Colonic mucosa (tissue), 4 donors: ENCODE measurements at places on chromosomes 12 and 14. TPM values are rescaled to one million over a fixed set of nuclear protein-coding genes. Genes with fewer than 3 reads are reported as not detected.

DNA sequence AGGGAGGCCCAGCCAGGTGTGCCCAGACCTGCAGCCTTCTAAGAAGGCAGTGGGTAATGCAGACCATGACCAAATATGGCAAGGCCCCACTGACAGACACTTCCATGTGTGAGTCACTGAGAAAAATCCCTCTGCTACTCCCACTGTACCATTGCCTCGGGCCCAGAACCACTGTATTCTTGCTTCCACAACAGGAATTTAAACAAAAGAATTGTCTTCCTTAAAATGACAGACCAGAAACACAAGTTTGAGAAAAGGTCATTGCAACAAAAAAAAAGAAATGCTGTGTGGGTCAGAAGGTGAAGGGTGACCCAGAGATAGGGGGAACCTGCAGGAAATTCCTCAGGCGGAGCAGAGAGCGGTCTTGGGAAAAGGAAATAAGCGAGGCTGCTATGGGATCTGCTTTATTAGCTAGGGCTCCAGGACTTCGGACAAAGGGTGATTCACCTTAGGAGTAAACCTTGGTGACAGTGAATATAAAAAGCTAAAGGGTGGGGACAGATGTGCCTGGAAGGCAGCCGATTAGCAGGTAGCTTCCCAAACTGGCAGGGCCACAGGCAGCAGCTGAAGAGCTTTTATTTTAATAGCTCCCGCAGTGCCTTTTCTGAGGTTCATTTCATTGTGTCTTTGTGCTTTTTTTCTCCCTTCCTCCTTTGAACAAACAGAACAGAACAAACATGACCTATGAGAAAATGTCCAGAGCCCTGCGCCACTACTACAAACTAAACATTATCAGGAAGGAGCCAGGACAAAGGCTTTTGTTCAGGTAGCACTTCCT lies 185.3 kb upstream of the BCL2L14 start:
- H3K4me3 ChIP-seq: no peak overlapping the region
- H3K27me3 ChIP-seq: no peaks in the 10 kb centered on the region
- H3K4me1 ChIP-seq: peaks cover 24% of the 10 kb centered on the region
- peak; percentile 76 for DNase-seq

DNA sequence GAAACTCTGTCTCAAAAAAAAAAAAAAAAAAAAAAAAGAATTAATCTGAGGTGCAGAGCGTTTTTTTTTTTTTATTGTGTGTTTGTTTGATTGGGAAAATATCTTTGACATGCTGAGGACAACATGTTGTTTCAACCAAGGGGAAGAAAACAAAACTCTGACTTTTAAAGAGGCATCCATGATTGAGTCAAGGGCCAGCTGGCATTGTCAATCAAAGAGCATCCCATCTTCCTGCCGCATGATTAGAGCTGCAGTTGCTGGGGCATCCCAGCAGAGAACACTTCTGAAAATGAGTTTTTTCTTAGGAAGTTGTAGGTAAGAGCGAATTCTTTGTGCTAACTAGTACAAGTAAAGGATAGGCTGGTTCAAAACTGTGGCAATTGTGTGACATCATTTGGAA lies 200.9 kb upstream of the DAAM1 start:
- H3K36me3 ChIP-seq: no peaks in the 10 kb centered on the region
- no peak overlapping the region for H3K4me3 ChIP-seq
- no peaks in the 10 kb centered on the region for H3K4me1 ChIP-seq
- no peak for DNase-seq

PARPBP gene
- 9.0 TPM for total RNA-seq

DNA sequence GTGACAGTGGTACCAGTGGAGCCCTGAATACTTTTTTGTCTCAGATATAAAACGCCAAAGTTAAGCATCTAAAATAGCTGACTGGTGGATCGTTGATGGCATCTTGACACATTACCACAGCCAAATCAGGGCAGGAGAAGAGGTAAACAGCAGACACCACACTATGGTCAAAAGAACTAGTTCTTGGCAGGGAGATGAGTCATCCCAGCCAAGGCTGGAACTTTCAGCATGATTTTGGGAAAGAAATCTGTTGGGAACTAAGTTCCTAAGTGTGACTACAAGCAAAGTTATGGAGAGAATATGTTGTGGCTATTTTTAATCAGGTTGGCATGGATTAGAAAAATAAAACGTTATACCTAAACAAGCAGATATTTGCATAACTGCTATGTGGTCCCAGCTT lies 36.9 kb downstream of the LGR5 start:
- no peaks in the 10 kb centered on the region for H3K36me3 ChIP-seq
- no peaks in the 10 kb centered on the region for H3K27me3 ChIP-seq
- H3K4me1 ChIP-seq: no peaks in the 10 kb centered on the region
- no peak overlapping the region for H3K4me3 ChIP-seq
- no peak overlapping the region for H3K27ac ChIP-seq
- no peak for DNase-seq

DNA sequence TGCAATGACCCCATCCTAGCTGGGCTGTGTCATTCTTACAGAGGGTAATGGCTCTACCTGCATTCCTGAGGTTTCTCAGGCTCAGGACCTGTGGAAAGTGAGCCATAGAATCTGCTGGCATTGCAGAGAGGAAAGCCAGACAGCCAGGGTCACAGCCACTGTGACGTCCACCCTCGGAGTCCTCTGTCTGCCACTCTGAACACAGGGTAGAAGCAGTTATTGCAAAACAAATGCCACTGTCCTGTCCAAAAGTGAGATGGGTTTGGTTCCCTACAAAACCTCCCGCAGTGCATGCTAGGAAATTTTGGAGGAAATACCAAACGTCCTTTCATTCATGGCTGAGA lies 37.8 kb downstream of the TNFAIP2 start:
- H3K27ac ChIP-seq: no peak overlapping the region
- no peak overlapping the region for H3K4me3 ChIP-seq
- H3K4me1 ChIP-seq: no peaks in the 10 kb centered on the region
- H3K36me3 ChIP-seq: no peaks in the 10 kb centered on the region

DEGS2 gene
- 37.0 TPM for total RNA-seq

DNA sequence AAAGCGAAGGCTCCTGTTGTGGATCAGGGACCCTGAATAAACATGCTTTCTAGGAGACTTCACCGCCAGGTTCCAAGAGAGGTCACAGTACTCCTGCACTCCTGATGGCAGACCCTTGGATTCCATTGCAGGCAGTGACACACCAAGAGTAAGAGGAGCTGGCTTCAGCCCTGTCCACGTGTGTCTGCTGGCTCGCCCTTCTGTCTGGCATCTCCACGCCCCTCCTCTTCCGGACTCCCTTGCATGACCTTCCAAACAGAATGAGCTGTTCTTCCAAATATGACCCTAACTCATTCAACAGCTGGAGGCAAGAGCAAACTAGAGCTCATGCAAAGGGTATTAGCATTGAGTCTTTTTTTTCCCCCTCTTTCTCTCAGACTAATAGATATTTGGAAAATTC lies 233.0 kb upstream of the PLEKHG7 start:
- no peaks in the 10 kb centered on the region for H3K27me3 ChIP-seq
- DNase-seq: no peak
- no peaks in the 10 kb centered on the region for H3K36me3 ChIP-seq
- no peak overlapping the region for H3K27ac ChIP-seq
- H3K4me1 ChIP-seq: no peaks in the 10 kb centered on the region

KLRK1 gene
- total RNA-seq: 1.1 TPM

- DNase-seq: no peak
- no peaks in the 10 kb centered on the region for H3K27me3 ChIP-seq
- H3K36me3 ChIP-seq: no peaks in the 10 kb centered on the region
- H3K4me1 ChIP-seq: no peaks in the 10 kb centered on the region
- no peak overlapping the region for H3K27ac ChIP-seq
Measured at GRCh38 chr12:111361717-111362576, 6.9 kb downstream of the PHETA1 start.

DNA sequence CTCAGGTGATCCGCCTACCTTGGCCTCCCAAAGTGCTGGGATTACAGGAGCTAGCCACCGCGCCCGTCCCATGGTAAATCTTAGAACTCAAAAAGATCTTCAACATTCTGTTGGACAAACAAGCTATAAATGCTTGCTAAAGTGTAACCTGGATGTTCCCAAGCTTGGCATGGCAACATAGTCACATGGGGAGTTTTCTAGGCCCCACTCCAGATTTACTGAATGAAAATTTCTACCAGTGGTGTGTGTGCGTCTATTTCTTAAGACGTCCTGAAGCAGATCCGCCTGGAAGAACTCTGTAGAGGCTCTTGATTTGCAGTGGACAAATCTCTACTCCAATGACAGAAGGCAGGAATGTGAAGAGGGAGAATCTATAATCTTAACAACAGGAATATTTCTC lies 59.9 kb downstream of the ZFYVE21 start:
- no peak overlapping the region for H3K27ac ChIP-seq
- H3K27me3 ChIP-seq: no peaks in the 10 kb centered on the region
- H3K36me3 ChIP-seq: no peaks in the 10 kb centered on the region
- no peak overlapping the region for H3K4me3 ChIP-seq

WBP11 gene
- total RNA-seq: 55.3 TPM

DNA sequence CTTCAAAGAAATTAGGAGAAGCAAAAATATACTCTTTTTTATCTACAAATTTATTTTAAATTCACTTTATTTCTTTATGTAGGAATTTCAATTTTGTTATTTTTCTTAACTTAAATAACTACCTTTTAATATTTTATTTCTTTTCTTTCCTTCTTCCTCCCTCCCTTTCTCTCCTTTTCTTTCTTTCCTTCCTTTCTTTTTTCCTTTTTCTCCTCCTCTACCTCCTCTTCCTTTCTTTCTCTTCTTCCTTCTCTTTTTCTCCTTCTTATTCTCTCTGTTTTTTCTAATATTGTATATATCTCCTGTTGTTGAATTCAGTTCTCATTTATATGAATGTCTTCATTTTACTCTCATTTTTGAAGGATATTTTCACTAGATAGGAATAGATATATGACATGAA lies 127.6 kb downstream of the MIPOL1 start:
- H3K27me3 ChIP-seq: no peaks in the 10 kb centered on the region
- H3K4me1 ChIP-seq: no peaks in the 10 kb centered on the region
- no peak overlapping the region for H3K27ac ChIP-seq
- no peak overlapping the region for H3K4me3 ChIP-seq
- H3K36me3 ChIP-seq: no peaks in the 10 kb centered on the region
- DNase-seq: no peak

GRCh38 chr14:28083389-28083788 lies 683.2 kb upstream of the FOXG1 start:
- H3K4me1 ChIP-seq: no peaks in the 10 kb centered on the region
- H3K4me3 ChIP-seq: no peak overlapping the region
- DNase-seq: no peak
- H3K27me3 ChIP-seq: no peaks in the 10 kb centered on the region

- no peak overlapping the region for H3K4me3 ChIP-seq
- H3K36me3 ChIP-seq: no peaks in the 10 kb centered on the region
- no peak overlapping the region for H3K27ac ChIP-seq
Measured at GRCh38 chr12:59620326-59620725, 24.5 kb downstream of the SLC16A7 start.

GRCh38 chr12:56728139-56728861 lies 3.2 kb upstream of the NACA start:
- peaks cover 6% of the 10 kb centered on the region for H3K36me3 ChIP-seq
- no peak for DNase-seq
- H3K4me1 ChIP-seq: no peaks in the 10 kb centered on the region
- H3K4me3 ChIP-seq: no peak overlapping the region
- H3K27me3 ChIP-seq: no peaks in the 10 kb centered on the region
- no peak overlapping the region for H3K27ac ChIP-seq
